ENCODE measurements at places on chromosomes 12 and 14.

GRCh38 chr12:132761032-132761920, at the start of gene ANKLE2:
TSS of gene ANKLE2 (minus strand) at chr12:132761832. CDS start at chr12:132761798, 34 bp downstream.
- DNase-seq = peak; percentile 74

DNA sequence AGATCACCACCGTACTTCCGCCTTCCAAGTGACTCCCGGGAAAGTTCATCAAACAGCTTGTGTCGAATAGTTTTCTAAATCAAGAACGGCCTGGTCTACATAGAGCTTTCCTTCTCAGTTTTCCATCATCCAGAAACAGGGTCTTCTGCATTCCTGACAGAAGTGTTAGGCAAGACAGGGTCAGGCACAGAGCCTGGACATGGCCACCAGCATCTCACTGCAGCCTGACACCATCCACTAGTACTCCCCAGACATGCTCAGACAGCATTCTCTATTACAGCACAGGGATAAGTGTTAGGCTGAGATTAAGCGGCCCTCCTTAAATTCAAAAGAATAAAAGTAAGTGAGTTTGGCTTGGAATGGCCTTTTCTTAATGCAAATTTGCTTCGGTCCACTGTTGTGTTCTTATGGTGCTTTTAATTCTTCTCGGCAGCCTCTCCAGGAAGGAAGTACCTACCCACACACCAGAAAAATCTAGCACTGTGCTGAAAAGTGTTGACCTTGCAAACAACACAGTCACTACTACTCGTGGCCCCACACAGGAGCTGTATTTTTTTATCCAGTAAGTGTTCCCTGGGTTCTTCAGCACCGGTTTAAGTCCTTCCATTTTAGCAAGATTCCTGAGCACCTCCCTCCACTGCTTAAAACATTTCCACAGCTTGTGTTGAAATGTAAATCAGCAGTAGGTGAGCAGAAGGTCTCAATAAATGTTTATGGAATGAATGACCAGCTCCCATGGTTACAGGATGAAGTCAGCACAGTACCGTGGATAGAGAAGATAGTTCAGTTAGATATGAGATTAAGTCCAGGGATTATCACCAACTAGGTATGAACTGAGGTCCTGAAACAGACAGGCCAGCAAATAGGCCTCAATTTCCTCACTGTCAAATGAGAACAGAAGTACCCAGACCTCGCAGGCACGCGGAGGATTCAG, 44.1 kb downstream of the SETD3 start:
- DNase-seq = peak; percentile 36

DNA sequence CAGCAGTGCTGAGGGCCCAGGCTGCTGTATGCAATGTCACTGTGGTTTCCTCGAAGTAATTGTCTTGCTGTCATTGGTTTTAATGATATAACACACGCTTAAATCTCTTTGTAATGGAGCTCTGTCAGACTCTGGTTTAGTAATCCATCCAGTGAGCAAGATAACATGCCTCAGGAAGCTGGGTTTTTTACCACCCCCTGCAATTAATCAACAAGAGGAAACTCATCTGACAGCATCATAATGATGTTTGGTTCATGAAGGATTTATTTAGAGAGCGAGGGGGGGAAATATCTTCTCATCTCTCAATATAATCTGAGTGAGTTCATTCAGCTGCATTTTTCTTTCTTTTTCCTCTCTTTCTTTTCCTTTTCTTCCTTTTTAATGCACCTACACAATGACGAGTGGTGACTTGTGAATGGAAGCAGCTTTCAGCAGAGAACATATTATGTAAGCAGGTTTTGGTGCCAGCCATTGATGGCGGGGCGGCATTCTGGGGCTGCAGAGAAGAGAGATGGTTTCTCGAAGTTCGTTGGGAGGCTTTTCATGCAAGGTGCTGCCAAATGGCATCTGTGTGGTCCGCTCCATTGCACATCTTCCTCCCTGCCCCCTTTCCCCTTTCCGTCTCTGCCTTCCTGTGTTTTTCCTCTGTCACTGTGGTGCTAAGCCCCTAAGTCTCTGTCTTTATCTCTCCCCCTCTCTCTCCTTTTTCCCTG, 6.7 kb downstream of the RPH3A start:
- no peak for DNase-seq

DNA sequence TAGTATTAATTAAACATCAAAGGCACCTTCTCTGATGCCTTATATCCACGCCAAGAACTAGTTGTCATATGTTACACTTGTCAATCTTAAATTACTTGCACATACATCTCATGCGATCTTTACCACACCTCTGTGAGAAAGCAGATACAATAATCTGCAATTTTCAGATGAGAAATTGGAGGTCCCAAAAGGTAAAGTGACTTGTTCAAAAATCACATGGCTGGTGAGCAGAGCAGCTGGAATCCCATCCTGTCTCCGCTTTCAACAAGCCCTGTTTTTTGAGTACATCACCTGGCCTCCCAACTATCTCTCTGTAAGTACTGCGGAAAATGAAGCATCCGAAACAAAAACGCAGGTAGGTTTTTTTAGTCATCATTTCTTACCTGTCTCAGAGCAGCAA, 203.4 kb upstream of the FOXN3 start:
- no peak for DNase-seq

DNA sequence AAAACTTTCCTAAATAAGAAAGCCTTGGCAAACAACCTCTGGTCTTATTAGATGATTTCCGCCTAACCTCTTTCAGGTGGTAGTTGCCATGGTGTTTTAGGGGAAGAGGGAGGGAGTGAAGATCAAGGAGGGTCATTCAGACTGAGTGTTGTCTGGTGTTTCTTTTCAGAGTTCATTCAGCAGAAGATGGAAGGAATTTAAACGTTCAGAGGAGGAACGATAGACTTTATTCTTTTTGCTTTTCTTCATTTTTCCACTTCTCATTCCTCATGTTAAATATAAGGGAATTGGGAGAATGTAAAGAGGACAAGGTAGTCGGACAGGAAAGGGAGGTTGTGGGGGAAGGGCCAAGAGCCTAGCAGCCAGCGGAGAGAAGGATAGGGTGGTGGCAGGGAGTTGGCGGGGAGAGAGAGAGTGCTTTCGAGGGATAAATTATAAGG, 17.4 kb upstream of the SALL2 start:
- no peak for DNase-seq

- peak; percentile 70 for DNase-seq
These were observed 9.9 kb downstream of the TBK1 start for GRCh38 chr12:64461634-64462414.

- no peak for DNase-seq
These were observed 26.9 kb downstream of the SIX1 start for GRCh38 chr14:60622210-60622916.

- DNase-seq = no peak
These were observed 327.6 kb downstream of the CCER1 start for GRCh38 chr12:90627180-90627896.

GRCh38 chr14:56002876-56003625, 115.2 kb upstream of the PELI2 start:
- no peak for DNase-seq

- no peak for DNase-seq
These were observed 940.8 kb downstream of the SLC6A15 start for GRCh38 chr12:83971781-83972180.

DNA sequence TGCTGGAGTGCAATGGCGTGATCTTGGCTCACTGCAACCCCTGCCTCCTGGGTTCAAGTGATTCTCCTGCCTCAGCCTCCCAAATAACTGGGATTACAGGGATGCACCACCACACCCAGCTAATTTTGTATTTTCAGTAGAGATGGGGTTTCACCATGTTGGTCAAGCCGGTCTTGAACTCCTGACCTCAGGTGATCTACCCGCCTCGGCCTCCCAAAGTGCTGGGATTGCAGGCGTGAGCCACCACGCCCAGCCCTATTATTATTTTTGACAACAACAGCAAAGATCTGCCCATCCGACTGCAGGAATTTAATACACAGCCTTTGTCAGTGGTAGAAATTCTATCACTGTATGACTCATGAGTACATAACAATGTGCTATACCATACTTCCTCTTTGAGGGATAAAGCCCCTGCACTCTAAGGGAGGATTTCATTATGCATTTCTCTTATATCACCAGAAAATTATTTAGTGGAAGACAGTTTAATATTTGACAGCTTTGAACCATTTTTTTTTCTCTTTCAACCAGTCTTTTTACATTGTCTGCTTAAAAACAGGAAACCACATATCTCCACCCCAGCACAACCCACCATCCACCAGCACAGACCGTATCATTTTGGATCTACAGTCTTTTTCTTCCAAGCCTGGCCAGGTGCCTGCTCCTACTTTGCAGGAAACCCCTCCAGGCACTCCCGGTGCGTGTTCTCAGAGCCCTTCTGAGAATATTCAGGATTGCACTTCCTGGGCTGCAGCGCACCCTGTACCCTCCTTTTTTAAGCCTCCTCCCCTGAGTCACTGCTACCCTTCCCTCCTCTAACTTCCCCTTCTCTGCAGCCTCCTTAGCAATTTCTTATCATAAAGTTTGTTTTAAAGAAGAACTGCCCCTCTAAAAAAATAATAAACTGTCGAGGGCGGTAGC, 594 bp downstream of the ARHGDIB start:
- peak; percentile 81 for DNase-seq

DNA sequence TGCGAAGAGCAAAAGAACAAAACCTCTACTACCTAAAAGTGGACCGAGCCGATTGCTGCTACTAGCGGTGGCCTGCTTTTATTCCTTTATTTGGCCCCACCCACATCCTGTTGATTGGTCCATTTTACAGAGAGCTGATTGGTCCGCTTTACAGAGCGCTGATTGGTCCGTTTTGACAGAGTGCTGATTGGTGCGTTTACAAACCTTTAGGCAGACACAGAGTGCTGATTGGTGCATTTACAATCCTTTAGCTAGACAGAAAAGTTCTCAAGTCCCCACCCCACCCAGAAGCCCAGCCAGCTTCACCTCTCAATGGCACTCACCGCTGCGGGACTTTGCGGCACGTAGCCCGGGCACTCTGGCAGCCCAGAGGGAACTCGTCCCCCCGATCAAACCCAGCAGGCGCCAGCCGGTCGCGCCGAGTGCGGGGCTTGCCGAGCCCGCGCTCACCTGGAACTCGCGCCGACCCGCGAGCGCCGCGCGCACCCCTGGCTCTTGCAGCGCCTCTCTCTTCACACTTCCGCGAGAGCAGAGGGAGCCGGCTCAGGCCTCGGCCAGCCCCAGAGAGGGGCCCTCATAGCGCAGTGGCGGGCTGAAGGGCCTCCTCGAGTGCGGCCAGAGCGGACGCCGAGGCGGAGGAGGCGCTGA, 8.7 kb upstream of the FGD4 start:
- no peak for DNase-seq

GRCh38 chr12:113845900-113846674, 120.0 kb downstream of the RBM19 start:
- no peak for DNase-seq

- no peak for DNase-seq
These were observed 106.3 kb upstream of the FKBP4 start for GRCh38 chr12:2688381-2688931.

DNA sequence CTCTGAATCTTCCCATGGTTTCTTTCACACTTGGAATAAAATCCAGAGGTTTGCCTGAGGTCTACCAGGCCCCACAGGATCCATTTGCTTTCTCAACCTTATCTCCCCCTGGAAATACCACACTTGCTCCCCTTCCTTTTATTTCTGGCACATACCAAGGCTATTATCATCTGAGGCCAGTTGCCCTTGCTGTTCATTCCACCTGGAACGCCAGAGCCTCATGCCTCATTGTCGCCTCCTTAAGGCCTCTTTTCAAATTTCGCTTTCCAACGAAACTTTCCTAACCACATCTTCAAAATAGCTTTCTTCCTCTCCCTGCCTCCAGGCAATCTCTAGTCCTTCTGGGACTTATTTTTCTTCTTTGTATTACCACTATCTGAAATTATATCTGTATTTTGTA, 11.2 kb upstream of the LRIG3 start:
- DNase-seq = no peak

- no peak for DNase-seq
These were observed 140.5 kb downstream of the AKAP6 start for GRCh38 chr14:32469388-32470160.

DNA sequence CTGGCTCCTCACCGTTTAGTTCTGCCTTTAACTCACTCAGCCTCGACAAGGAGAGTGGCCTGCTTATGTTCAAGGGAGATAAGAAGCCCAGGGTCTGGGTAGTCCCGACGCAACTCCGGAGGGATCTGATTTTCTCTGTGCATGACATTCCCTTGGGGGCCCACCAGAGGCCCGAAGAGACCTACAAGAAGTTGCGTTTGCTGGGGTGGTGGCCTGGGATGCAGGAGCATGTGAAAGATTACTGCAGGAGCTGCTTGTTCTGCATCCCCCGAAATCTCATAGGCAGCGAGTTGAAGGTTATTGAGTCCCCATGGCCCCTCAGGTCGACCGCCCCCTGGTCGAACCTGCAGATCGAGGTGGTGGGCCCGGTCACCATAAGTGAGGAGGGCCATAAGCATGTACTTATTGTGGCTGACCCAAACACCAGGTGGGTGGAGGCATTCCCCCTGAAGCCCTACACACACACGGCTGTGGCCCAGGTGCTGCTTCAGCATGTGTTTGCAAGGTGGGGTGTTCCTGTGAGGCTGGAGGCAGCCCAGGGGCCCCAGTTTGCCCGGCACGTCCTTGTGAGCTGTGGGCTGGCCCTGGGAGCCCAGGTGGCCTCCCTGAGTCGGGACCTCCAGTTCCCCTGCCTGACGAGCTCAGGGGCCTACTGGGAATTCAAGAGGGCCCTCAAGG, 13.1 kb downstream of the CBLN3 start:
- no peak for DNase-seq

DNA sequence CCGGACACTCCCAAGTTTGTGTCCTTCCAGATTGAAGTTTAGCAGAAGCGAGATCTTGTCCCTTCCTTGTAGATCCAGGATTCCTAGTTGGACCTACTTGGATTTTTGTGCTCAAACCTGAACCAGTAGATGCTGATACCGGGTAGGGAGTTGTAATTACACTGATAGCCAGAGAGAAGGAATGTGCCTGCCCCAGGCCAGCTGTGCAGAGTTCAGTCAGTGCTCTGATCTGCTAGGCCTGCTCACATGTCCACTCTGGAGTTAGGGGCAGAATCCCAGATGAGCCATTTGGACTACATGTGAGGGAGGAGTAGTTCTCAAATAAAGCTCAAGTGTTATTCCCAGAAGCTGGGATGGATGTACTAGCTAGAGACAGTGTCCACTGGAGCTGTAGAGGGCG, 65.7 kb downstream of the PRKCH start:
- DNase-seq = no peak

DNA sequence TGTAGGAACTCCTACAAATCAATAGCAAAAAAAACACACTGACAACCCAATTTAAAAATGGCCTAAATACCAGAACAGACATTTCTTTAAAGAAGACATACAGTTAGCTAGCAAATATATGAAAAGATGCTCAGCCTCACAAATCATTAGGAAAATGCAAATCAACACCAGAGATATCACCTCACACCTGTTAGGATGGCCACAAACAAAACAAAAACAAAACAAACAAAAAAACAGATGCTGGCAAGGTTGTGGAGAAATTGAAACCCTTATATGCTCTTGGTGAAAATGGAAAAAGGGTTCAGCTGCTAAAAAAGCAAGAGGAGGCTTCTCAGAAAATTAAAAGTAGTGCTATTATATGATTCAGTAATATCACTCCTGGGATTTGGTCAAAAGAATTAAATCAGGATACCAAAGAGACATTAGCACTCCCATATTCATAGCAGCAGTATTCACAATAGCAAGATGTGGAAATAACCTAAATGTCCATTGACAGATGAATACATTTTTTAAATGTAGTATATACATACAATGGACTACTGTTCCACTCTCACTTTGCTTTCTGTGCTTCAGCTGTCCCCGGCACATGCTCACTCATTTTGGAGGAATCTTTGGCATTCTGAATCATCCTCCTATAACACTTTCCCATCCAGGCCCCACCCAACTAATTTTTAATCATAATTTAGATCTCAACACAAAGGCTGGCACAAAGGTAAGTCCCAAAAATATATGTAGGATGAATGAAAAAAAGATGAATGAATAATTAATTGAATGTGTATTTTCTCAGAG, 99.1 kb downstream of the SYT1 start:
- DNase-seq = no peak
